OCI-M1 (cell line): ENCODE measurements at places on chromosomes 5 and 9.
A peak's percentile ranks its signal among the peaks of the same experiment; 100 is the strongest.

GRCh38 chr5:120510098-120510637 lies 46.1 kb downstream of the PRR16 start:
- peak; percentile 49 for DNase-seq

DNA sequence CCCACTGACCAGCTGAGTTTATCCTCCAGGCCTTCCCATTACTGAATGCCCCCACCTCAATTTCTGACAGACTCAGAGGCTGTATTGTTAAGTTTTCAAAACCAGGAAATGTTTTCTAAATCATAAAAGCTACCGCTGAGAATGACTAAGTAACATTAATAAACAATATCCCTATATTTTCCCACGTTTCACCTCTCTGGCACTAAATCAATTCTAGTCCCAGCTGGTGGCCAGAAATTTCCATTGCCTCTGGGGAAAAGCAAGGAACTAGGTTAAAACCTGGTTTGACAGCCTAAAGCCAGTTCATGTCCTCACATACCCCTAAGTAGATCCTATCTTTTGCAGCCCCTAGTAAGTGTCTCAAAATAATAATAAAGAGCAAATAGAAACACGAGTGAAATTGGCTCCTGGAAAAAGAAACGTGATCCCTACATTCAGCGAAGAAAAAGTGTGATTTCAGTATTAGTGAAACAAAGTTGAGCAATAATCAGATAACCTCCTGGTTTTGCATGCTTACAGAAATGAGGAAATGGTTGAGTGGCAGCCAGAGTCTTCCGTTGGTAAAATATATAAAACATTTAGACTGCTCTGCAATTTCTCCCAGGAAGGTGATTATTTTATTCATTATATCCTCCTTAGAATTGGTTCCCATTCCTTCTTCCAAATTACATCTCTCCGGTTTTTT lies 110.9 kb downstream of the ESM1 start:
- peak; percentile 85 for DNase-seq

DNA sequence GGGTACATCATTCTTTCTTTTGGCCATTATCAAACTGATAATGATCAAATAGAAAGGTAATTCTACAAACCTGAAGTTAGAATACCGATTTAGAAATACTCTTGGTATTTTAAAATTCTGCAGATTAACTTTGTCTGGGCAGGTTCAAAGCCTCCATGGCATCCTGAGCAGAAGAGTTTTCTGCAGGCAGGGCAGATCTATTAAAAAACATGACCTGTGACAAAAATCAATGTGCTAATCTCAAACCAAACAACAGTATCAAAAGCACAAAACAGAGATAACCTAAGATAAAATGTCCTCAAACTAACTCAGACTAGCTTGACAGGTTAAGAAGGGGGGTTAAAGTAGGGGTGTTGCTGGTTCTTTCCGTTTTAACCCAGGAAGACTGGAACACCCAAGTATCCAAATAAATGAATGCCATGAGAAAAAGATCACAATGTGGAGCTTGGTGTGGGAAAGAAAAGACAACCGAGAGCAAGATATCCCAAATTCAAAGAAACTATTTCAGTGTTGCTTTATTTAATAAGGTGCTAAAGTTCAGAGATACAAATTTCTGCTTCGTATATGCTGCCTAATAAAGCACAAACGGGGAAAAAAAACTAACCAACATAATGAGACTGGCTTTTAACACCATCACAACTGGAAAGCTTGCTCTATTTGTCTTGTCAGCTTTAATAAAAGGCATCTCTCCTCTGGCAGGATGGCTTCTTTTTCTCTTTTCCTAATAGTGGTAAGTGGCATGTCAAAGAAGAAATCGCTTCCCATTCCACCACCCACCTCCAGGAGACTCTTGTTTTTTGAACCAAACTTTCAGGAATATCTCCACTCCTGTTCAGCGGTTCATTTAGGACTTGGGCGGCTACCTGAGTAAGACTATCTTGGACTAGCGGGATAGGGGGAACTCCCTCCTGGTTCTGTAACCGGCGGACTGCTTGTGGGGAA lies 2.3 kb downstream of the EFNA5 start:
- DNase-seq, result no peak

- DNase-seq, result no peak
Measured at GRCh38 chr5:32754284-32754683, 43.2 kb downstream of the NPR3 start.

DNA sequence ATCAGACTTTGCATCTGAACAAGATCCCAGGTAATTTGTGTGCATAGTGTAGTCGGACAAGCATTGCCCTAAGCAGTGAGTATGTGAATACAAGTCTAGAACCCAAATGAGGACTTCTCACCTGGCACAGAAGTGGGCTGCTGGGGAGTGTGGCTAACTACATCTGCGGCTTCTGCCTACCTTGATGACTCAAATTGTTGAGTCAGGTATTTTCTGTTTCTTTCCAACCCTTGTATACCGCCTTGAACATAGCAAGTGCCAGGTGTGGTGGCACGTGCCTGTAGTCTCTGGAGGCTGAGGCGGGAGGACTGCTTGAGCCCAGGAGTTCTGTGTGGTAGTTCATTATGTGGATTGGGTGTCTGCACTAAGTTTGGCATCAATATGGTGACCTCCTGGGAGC lies 7.9 kb upstream of the JADE2 start:
- no peak for DNase-seq

DNA sequence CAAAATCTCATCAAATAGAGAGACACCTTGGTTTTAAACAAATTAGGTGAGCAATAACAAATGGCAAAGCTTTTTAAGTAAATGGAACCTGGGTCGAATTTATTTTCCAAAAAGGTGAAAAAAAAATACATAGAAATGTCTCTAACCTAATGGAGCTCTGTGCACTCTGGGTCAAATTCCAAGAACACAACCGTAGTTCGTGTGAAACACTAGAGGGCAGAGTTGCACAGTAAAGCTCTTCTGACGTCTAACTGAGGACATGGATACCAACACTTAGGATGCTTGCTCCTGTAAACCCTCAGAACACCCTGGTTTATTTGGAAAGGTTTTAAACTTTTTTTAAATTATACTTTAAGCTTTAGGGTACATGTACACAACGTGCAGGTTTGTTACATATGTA lies 18.9 kb downstream of the MARCHF11 start:
- peak; percentile 79 for DNase-seq

DNA sequence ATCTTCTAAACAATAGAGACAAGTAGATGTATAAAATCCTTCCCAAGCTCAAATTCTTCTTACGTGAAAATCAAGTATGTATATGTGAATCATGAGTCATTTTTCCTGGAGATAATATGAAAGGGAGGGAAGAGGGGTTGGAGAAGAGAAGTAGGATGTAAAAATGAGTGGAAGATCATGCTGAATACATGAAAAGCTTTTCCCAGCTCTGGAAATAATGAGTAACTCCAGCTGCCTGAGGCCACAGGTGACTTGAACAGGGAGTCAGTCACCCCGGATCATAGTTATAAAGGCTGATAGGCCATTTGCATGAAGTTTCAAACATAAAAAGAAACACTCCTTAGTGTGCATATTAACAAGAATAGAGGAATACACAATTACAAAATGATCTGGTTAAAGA lies 486.7 kb downstream of the EFNA5 start:
- DNase-seq, result no peak
